HAP-1 (cell line): ENCODE measurements at places on chromosomes 13 and 19.

DNA sequence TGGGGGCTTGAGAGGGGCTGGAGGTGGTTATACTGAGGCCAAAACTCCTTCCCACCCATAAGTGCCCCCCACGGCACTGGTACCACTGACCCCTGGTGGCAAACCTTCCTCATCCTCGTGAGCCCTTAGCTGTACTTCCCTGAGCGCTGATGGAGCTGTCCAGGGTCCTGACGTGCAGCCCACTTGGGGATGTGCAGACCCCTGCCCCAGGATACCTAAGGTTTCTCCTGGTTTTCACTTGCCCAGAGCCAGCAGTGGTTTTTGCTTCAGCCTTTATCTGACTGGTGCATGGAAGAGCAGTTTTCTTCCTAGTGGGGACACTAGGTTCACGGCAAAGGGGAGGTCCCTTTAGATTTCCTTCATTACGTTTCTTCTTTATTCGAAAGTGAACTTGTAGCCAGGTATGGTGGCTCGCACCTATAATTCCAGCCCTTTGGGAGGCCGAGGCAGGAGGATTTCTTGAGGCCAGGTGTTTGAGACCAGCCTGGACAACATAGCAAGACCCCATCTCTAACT, 28.7 kb upstream of the KCTD15 start:
- DNase-seq, result peak; percentile 22

DNA sequence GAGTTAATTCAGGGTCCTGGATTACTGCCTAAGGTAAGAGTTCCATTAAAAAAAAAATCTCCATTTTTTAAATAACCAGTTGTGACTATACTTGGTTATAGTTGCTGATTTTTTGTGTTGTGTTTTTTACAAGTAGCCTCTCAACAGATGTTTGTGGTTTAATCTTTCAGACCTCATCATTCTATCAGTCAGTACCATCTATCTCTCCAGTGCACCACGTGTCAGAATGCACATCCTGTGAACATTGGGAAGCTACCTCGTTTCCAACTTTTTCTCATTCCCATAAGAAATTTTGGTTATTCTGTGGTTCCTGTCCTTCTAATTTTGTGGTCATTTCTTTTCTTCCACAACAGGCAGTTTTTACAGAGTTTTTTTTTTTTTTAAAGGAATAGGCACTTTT, 39.2 kb downstream of the WDFY2 start:
- no peak for DNase-seq

GRCh38 chr13:62046512-62046911, 630.9 kb upstream of the PCDH20 start:
- no peak for DNase-seq

GRCh38 chr13:20175907-20176652, 15.2 kb upstream of the GJA3 start:
- DNase-seq, result no peak

GRCh38 chr13:36713887-36714286, 40.1 kb downstream of the SERTM1 start:
- DNase-seq, result no peak

- DNase-seq, result no peak
These were observed 103.9 kb downstream of the DNAJC15 start for GRCh38 chr13:43127103-43127798.

DNA sequence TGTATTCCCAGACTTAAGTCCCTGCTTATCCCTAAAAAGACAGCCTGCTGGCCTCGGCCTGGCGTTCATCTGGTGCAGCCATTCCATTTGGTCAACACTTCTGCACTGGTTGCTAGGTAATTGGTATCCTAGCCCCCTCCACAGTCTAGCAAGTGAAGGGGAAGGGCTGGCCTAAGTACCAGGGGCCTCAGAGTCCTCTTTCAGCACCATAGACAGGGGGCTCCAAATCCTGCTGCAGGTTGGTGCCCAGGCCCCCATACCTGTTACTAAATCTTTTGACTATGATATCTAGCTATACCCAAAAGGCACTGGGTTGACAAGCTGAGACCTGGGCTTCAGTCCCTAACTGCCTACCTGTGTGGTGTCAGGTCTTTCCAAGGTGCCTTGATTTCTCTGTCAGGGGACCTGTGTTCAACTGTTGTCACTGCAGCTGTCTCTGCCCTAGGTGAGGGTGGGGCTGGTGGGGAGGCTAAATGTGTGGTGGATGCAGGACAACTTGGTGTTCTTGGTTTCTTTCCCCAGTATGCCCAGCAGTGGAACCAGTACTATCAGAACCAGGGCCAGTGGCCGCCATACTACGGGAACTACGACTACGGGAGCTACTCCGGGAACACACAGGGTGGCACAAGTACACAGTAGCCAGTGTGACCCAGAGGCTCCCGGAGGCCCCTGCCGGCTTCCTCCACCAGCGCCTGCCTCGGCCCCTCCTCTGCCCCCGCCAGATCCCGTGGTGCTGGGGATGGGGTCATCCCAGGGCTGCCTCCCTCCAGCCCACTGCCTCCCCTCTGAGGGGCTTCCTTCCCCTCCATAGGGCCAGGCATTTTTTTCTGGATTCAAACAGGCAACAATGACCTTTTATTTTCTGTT, 3.8 kb upstream of the CCDC97 start:
- no peak for DNase-seq
